ENCODE measurements at places on chromosomes 2 and 18. TPM values are rescaled to one million over a fixed set of nuclear protein-coding genes. Genes with fewer than 3 reads are reported as not detected.

ZDBF2 gene
- 1.3 TPM for total RNA-seq

CRYGC gene
- not detected for total RNA-seq

GCG gene
- total RNA-seq, result not detected

LOXHD1 gene
- not detected for total RNA-seq

DCAF17 gene
- total RNA-seq, result 7.7 TPM

EPAS1 gene
- 101 TPM for total RNA-seq
